Activated T-helper 1 cell treated with Interleukin-2 at 50 U/mL for 16 hours (primary cell): ENCODE measurements at places on chromosomes 5 and 9.
A peak's percentile ranks its signal among the peaks of the same experiment; 100 is the strongest.

DNA sequence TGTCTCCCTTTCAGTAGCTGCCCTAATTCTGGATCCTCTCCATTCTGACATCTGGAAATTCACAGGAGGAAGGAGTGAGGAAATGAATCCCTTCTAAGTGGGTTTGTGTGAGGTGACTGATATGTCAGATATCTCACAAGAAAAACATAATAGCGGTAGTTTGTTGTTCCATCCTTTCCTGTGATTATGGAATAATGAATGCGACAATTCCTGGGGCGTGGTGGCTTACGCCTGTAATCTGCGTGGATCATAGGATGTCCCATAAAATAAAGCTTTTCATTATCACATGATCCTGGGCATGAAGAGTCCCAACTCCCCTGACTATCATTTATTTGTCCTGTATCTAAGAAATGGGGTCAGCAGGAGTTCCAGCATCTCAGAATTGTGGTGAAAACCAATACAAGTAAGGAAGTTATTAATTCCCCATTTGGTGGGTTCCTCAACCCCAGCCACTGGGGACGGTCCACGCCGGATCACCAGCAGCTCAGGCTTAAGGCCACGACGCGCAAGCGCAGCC lies 375 bp upstream of the C5orf24 start:
- DNase-seq: no peak

DNA sequence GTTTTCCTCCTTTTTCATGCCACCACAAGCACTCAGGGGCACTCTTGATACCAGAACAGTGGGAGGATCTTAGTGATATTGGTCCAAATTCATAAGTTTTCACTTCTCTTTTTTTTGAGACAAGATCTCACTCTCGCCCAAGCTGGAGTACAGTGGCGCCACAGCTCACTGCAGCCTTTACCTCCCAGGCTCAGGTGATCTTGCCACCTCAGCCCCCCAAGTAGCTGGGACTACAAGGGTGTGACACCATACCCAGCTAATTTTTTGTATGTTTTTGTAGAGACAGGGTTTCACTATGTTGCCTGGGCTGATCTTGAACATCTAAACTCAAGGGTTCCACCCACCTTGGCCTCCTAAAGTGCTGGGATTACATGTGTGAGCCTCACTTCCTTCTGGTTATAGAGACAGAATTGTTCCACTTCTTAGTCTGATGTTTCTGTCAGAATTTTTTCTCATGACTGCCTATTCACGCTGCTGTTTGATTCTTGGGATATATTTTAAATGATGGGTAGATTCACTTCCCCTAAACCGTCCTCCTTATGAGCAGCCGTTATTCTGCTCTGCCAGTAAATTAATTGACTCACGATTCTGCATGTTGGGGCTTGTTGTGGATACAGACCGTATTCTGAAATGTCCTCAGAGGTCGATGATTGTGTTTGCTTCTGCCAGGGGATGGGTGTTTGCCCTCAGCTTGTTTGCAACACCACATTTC lies 30.8 kb downstream of the MTAP start:
- DNase-seq: no peak

- no peak for DNase-seq
Measured at GRCh38 chr9:34412336-34412735, 35.6 kb upstream of the MYORG start.

- DNase-seq: peak; percentile 26
Measured at GRCh38 chr5:175718401-175719108, 60.7 kb downstream of the HRH2 start.

DNA sequence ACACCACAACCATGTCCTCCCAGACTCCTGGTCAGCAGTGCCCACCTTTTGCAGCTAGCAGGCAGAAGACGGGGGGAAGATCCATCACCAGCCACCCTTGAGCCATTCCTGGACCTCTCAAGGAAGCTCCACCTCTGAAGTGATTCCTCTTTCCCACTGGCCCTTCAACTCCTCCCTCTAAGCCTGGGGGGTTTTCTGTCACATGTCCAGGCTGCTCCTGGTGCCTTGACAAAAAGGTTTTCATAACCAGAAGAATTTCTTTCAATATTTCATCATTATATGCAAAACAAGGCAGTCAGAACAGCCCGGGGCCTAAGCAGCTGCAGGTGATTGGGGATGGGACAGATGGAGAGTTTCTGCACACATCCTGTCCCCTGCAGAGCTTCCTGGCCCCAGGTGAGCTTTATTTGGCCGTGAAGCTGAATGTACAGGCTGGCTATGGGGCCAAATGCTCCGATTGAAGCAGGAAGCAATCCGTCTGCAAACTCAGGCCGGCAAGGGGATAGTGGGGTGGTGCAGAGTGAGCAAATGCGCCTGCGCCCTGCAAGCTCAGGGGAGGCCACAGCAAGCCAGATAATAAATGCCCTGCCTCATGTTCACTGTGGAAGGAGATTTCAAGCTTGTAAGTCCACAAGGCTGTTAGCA lies 173.5 kb downstream of the C5orf15 start:
- DNase-seq: no peak

DNA sequence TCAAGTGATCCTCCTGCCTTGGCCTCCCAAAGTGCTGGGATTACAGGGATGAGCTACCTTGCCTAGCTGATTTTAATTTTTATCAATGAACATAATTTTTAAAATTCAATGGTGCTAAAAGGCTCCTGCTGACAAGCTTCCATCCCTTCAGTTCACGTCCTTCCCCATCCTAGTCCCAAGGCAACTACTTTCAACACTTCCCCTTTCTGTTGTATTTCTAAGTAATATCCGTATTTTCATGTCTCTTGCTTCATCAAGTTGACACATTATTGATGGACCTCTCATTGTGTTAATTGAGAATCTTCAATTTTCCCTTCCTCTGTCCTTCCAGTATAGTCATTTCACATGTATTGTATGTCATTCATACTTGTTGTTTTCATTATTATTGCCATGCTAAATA lies 93.8 kb upstream of the RASGRF2 start:
- DNase-seq: no peak

- DNase-seq: no peak
Measured at GRCh38 chr5:147746986-147747385, 35.5 kb downstream of the JAKMIP2 start.

DNA sequence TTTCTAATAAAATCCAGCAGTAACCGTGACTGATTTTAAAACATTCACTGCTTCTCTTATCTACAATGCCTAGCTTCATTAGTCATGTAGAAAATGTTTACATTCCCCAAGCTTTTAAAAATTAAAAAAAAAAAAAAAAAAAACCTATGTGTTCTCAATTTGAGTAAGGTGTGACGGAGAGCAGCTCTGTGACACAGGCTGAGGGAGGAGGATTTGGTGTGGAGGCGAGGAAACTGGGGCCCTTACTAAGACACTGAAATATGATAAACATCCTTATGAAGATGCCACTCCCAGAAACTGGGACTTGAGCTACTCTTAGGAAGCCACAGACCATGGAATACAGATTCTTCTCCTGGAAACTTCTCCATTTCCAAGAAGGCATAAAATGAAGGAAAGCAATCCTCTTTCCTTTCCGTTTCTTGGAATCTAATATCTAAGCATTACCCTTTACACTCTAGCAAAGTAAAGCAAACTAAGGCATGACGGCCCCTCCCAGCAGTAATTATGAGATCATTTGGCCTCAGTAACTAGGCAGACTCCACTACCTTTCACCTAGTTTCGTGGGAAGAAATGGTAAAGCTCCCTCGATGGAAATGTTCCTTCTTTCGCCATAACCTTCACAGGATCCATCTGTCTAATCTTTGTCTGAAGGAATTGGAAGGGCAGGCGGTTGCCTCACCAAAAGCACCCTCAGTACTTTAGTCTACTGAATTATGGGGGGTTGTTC lies 23.5 kb downstream of the GRAMD2B start:
- no peak for DNase-seq

DNA sequence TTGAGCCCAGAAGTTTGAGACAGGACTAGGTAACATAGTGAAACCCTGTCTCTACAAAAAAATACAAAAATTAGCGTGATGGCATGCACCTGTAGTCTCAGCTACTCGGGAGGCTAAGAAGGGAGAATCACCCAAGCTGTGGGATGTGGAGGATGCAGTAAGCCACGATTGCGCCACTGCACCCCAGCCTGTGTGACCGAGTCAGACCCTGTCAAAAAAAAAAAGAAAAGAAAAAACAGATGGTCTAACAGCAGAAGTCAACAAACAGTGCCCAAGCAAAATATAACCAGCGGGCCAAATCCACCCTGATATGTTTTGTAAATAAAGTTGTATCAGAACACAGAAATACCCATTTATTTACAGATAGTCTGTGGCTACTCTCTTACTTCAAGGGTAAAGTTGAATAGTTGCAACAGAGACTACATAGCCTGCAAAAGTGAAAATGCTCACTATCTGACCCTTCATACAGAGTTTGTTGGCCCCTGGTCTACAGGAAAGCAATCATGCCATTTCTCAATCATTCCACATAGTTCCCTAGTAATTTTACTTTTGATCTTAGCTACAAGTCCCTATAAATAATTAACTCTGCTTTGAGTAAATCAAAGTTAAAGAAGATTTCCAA lies 383.7 kb downstream of the TLE1 start:
- no peak for DNase-seq

- no peak for DNase-seq
Measured at GRCh38 chr9:6761306-6761705, 3.5 kb downstream of the KDM4C start.

DNA sequence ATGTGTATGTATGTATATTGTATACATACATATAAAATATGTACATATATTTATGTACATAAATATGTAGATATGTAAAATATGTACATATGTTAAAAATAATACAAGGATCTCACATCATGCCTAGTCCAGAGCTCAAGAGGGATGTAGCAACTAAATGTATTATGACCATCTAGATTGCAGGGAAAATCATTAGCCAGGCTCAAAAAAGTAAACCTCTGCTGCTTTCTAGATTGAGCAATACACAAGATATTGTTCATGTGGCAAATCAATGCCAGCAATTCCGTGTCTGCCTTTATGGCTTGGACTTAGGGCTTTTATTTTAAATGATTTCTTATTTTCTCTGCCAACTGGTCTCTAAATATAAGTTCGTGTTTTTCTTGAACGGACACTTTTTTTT lies 65.2 kb downstream of the RAI14 start:
- DNase-seq: no peak

DNA sequence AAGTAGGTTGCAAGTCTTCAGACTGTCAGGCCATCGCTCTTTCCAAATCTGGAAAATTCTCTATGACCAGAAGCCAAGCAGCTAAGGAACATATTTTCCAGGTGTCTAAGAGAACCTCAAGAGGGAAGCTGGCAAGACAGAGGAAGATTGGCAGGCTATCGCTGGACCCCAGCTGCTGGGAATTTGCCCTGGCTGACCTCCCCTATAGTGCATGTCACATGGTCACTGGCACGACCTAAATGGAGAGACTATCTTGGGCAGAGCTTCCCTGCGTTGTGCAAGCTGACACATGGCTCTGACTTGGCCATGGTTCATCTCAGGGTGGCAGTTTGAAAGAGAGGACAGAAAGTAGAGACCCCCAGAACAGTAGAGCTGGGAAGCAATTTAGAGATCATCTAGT lies 104.9 kb upstream of the ZNF618 start:
- DNase-seq: no peak

DNA sequence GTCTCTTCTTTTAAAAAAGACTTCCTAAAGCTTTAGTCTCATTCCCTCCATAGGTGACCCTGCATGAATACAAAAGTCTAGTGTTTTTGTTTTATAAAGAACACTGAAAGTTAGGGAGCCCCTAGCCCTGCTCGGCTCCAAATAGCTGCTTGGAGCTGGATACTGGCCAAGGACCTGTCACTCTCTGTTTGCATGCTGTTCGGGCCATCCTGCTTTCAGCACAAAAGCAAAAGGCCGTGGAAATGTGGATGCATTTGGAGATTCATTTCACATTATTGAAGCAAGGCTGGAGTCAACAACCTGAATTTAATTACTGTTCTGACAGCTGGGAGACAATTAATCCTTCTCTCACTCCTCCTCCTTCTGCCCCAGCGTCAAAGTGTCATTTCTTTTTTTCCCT lies 151.7 kb upstream of the NMUR2 start:
- no peak for DNase-seq

GRCh38 chr5:11040345-11040744 lies 279.3 kb upstream of the DAP start:
- no peak for DNase-seq

DNA sequence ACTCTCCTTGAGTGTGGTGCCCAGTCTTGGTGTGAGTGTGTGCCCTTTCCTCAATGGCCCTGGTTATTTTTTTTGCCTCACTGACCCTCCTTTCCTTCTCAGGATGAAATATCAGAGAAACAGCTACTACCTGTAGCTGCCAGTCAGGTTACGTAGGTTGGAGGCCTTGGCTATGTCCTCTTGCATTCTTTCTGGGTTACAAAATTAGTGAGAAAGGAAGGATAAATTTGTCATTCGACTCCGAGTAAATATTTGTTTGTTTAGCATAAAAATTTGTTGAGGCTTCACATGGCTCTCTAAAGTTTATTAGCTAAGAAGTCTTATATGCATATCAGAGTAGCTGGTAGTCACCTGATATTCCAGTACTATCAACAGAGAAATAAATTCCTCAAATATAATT lies 15.4 kb downstream of the MACIR start:
- no peak for DNase-seq

DNA sequence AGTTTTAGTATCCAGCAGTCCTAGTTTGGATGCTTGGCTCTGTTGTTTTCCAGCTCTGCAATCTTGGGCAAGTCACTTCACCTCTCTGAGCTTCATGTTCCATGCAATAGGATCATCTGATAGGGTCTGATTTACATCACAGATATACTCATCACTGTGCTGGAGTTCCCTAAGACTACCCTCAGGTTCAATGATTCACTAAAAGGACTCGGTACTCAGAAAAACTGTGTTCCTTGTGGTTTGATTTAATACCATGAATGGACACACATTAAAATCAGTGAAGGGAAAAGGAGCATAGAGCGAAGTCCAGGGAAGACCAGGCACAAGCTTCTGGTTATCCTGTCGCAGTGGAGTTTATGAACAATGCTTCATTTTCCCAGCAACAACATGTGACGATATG lies 119.9 kb upstream of the EFNA5 start:
- DNase-seq: no peak

DNA sequence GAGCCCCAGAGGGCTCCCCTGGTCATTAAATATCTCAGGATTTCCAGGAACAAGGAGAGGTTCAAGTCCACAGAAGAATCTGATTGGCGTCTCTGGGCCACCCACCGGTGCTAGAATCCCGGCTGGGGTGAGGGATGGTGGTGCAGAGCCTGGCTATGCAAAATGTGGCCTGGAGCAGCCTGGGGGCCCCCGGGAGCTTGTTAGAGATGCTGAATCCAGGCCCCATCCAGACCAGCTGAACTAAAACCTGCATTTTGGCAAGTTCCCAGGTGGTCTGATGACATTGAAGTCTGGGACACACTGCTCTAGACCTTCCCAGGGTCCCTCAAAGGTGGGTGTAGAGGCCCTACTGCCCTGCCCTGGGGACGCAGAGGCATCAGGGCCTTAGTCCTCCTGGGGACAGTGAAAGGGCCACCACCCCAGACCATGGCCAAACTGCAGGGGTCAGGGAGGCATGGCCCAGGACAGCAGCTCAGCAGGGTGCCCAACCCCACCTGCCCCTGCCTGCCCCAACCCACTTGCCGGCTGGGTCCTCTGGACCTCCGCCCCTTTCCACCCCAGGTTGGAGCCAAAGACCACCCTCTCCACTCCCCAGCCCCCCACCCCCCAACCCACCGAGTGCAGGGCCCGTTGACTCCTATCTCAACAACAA lies 34.7 kb downstream of the ADAMTS2 start:
- DNase-seq: no peak
